ENCODE measurements at places on chromosomes 7 and 10.
A peak's percentile ranks its signal among the peaks of the same experiment; 100 is the strongest.

DNA sequence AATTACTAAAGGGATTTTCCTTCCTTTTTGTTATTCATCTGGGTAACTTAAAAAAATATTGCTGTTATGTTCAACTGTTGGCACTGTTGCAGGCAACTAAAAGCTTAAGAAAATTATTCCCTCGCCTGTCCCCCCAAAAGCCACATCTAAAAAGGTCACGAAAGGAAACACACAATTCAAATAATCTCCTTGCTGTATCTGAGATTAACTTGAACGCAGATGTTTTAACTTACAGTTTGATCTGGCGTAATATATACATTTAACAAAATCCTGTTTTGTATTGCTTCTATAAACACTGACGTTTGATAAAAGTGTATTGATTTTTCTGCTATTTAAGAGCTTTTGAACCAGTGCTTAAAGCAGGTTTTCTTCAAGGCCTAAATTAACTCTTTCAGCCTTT lies 432.1 kb downstream of the SUGCT start:
- DNase-seq = no peak

DNA sequence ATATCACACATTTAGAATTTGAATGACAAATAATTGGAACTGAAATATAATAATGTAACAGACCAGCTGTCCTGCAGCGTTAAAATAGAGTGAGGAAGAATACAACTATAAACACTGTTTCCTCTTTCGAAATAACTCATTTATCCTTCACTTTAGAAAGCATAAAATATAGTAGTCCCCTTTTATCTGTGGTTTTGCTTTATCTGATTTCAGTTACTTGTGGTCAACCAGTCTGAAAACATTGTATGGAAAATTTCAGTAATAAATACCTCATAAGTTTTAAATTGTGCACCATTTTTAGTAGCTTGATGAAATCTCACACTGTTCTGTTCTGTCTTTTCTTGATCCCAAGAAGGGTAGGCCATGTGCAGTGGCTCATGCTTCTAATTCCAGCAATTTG lies 31.7 kb downstream of the POLR1F start:
- DNase-seq = peak; percentile 73

DNA sequence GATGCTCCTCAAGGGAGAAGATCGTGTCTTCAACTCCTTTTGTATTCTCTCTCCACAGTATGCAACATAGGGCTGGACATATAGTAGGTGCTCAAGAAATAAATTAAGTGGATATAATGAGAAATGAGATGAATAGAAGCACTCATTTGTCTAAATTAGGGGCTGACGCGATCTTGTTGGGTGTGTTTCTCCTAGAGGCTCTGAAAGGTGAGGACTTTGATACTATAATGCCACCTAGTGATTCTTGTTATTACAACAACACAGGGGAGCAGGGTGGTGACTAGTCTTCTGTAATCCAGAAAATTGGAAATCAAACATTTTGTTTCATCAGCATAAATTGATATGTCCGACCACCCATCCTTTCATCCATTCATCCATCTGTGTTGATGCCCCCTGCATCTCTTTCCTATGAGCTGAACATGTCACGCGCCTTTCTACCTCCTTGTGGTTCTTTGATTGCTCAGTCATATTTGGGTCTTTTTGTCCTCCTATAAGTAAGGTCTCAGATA lies 3.5 kb upstream of the CFAP58 start:
- peak; percentile 77 for DNase-seq

DNA sequence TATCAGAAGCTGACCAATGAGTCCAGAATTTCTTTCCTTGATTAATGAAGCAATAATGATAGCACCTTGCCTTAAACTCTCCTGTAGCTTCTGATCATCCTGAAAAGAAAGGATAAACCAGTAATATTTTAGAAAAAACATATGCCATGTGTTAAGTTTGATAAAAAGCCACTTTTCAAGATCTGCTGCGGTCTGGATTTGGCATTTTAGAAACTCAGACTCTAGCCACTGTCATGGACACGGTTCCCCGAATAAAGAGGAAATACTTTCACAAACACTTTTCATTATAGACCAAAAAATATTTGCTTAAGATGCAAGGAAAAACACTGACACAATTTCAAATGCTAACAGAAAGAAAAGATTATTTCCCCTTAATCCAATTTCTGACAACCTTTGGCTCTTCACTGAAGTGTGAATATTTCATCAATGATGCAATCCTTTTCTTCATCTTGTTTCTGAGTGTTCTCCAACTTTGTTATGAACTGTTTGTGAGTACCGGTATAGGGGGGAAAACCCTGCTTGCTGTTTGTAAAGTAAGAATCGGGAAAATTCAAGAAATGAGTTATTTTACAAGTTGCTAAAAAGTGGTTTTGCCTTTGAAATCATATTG lies 329.5 kb downstream of the CRPPA start:
- DNase-seq = peak; percentile 11

DNA sequence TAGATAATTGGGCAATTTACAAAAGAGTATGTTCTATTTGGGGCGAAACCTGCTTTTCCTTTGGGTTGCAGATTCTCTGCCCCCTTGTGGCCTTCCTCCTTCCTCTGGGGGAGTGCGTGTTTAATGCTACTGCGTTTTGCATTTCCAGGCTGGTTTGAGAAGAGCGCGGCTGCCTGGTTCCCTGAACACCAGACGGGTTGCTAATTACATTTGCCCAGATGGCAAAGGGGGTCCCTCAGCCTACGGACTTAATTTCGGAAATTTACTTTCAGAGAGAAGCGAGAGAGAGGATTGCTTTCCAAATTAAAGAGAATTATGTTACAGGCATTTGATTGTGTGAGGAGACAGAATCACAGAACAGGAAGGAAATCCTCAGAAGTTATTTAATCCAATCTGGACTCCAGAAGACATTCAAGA lies 91.9 kb upstream of the JAZF1 start:
- peak; percentile 62 for DNase-seq

- DNase-seq = peak; percentile 5
Observed at GRCh38 chr10:122878799-122879338, 512 bp downstream of the FAM24B start.

DNA sequence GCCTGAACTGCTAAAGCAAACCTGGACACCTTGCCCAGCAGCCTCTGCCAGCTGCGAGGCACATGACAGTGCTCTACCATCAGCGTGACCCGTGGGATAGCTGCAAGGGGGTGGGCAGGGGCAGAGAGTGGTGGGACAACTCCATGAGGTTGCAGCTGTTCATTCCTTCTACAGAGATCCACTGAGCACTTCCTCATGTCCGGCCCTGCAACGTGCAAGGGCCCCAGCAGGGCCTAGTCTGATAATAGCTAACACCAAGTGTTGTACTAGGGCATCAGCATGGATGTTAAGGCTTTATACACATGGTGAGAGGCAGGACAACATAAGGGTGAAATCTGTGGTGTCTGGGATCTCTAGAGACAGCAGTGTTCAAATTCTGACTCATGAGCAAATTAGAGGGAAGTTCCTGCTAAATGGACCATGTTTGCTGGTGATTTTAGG lies 14.3 kb downstream of the NOD1 start:
- no peak for DNase-seq

- no peak for DNase-seq
Observed at GRCh38 chr7:139109983-139110411, 477 bp upstream of the ZC3HAV1 start.

DNA sequence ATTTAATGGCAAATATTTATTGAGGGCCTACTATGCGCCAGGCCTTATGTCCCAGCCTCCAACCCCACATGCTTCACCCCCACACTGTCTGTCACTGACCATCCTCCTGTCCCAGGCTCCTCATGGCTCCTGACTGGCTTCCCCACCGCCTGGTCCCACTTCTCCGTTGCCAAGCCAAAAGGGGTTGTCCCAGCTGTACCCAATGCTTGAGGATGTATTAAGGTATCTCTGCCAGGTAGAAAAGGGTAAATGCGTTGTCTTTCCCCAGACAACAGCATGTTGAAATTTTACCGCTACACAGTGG lies 168.8 kb upstream of the FRMD4A start:
- no peak for DNase-seq

DNA sequence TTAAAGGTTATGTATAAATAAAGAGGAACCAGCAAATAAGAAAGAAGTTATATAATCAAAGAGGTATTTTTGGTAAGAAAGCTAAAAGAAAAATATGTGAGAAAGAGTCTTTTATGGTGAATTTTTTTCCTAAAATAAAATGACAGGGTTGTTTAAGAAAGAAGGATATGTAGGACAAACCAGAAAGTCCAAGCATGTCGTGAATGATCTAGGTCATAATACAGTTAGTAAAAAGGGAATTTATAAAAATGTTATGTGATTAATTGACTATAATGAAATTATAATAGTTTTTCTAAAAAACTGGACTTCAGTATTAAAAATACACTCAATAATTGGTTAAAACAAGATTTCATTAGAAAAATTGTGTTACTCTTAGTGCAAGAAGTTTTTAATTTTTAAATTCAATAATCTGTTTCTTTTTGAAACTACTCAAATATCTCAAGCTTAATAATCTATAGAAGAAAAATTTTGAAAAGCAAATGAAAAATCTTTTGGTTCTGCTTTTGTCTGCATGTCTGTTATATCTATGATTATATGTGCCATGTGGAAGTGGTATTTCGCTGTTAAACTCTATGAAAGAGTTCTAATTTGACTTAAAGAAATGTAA lies 23.3 kb downstream of the AVL9 start:
- peak; percentile 54 for DNase-seq

- no peak for DNase-seq
Observed at GRCh38 chr7:46576950-46577349, 655.9 kb upstream of the IGFBP3 start.

GRCh38 chr7:68754414-68754813 lies 843.9 kb upstream of the AUTS2 start:
- DNase-seq = no peak

DNA sequence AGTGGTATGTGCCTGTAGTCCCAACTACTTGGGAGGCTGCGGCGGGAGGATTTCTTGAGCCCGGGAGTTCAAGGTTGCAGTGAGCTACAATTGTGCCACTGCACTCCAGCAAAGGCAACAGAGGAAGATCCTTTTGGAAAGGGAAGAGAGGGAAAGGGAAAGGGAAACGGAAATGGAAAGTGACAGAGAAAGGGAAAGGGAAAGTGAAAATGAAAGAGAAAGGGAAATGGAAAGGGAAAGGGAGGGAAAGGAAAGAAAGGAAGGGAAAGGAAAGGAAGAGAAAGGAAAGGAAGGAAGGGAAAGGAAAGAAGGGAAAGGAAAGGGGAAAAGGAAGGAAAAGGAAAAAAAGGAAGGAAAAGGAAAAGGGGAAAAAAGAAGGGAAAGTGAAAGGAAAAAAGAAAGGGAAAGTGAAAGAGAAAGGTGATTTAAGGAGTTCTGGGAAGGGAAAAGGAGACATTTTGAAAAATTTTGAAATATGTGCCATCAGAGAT lies 2.3 kb upstream of the ZC3HAV1 start:
- no peak for DNase-seq

GRCh38 chr7:50206453-50207250 lies 97.9 kb upstream of the IKZF1 start:
- DNase-seq = no peak

DNA sequence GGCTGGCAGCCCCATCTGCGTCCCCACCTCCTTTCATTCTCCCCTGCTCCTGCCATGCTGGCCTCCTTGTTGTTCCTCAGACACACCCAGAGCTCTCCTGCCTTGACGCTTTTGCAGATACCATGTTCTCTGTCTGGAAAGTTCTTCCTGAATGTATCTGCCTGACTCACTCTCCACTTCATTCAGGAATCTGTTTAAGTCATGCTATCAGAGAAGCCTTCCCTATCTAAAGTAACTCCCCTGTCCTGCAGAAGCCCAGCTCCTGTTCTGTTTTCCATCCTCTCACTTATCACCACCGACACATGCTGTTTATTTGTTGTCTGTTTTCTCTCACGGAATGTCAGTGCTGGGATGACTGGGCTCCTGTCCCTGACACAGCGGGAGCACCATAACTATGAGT lies 82.0 kb downstream of the AFAP1L2 start:
- DNase-seq = no peak

DNA sequence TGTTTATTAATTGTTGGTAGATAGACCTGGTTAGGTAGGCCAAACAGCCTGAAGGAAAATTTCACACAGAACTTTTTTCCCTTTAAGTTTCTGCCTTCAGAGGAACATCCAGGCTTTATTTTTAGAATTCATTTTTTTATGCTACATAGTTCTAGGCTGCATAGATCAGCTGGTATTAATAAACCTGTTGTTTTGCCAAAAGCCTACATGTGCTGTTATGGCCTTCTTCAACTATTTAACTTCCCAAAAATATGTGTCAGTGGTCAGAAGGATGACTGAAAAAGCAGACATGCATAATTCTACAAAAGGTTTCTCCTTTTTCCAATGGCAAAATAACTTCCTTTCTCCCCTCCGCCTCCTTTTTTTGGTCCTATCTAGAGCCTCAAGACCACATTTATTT lies 303.0 kb upstream of the DKK1 start:
- peak; percentile 75 for DNase-seq

DNA sequence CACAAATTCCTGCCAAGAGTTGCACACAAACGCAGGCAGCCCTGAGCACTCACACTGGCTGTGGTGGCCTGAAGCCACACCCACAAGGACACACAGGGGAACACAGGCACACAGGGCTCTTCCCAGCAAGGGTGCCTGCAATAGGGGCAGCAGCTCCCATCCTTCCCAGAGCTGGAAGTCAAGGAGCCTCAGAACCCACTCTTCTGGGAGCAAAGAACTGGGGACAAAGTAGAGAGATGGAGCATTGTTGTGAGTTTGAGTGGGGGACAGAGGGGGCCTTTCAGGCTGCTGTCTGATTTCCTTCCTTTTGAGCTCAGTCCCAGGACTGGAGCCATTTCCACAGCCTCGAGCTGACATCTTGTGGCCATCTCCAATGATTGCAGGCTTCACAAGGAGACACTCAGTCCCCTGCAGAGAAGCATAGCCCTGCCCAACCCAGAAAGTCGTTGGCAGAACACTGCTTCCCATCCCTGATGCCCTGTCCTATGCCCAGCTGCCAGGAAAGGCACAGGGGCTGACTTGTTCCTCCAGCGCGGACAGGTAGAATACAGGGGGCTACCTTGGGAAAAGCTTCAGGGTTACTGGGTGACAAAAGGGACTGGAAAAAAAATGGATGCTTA lies 34.4 kb upstream of the SLF2 start:
- peak; percentile 80 for DNase-seq

DNA sequence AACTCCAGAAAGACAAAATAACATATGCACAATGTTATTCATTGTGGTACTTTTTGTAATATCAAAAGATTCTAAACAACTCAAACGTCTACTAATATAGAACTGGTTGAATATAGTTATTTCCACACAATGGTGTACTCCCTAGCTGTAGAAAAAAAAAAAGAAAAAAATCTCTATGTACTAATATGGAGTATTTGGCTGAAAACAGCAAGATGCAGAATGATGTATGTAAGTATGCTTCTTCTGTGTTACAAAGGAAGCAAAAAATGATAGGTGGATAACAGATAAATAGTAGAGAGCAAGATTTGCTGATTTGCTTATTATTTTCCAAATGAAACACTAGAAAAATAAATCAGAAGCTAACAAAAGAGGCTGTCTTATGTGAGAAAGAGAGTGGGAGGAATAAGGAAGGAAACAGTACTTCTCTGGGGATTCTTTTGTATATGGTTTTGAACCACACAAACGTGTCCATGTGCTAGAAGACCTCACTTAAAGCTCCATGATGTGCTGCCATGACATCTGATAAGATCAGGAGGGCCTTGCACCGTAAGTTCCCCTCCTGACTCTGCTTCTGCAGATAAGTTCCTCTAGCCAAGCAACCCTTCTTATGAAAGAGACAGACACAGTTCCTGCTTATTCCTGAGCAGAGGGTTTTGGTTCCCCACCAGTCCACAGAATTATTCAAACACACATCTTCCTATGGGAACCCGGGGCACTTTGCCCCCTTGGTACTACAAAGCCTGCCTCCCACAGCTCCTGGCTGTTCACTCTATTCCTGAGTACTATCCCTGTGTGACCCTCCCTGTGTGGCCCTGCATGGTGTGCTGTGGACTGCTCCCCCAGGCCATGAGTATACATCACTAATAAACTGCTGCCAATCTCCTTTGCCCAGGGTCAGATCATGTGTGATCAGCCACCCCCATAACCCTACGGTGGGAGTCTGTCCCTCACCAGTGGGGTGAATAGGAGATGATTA lies 159.1 kb downstream of the CCDC71L start:
- DNase-seq = no peak
